ENCODE measurements at places on chromosomes 12 and 14.
A peak's percentile ranks its signal among the peaks of the same experiment; 100 is the strongest.

GRCh38 chr12:131242741-131243496, 289.2 kb downstream of the ADGRD1 start:
- DNase-seq: peak; percentile 65

DNA sequence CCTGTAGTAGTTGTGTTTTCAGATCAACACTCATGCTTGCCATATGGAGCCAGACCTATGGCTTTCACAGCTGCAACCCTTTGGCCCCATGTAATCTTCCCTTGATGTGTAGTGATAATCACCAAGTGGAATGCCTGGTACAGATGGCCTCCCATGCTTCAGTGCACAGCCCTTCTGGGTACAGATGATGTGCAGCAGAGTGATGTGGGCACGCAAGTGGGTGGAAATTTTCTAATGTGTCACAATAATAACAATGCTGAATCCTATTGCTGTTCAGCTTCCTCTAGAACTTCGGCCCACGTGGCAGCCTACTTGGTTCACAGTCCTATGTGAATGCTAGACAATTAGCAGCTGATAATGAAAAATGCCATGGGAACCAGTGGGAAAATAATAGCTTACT, 188.1 kb downstream of the SNAPC1 start:
- peak; percentile 40 for DNase-seq

GRCh38 chr12:25985316-25986175, 27.1 kb downstream of the RASSF8 start:
- DNase-seq: no peak

GRCh38 chr12:112839386-112839972, 47.9 kb downstream of the RPH3A start:
- no peak for DNase-seq

GRCh38 chr14:55754871-55755270, 174.9 kb downstream of the KTN1 start:
- no peak for DNase-seq

DNA sequence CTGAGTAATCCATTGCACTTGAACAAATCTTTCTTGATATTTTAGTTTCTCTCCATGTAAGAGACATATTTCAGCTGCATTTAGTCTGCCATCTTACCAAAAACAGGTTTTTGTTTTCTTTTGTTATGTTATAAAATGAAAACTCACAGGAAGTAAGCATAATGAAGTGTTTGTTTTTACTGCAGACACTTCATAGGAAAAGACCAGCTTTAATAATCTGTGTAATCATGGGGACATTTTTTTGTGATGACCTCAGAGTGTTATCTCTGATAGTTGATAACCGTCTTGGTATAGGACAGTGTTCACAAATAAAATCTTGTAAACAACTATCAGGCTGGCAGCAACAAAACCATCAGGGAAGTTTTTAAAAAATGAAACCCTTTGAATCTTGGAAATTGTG, 266.2 kb upstream of the OR4E1 start:
- no peak for DNase-seq

GRCh38 chr14:21840765-21841164, 167.1 kb upstream of the OR4E1 start:
- no peak for DNase-seq

DNA sequence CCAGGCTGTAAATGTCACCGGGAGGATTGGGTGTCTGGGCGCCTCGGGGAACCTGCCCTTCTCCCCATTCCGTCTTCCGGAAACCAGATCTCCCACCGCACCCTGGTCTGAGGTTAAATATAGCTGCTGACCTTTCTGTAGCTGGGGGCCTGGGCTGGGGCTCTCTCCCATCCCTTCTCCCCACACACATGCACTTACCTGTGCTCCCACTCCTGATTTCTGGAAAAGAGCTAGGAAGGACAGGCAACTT, 1.3 kb downstream of the GAPDH start:
- DNase-seq: no peak

- no peak for DNase-seq
Measured at GRCh38 chr12:75389061-75389460, 1.8 kb upstream of the GLIPR1L2 start.

GRCh38 chr12:107025671-107026070, 38.7 kb upstream of the MTERF2 start:
- no peak for DNase-seq

DNA sequence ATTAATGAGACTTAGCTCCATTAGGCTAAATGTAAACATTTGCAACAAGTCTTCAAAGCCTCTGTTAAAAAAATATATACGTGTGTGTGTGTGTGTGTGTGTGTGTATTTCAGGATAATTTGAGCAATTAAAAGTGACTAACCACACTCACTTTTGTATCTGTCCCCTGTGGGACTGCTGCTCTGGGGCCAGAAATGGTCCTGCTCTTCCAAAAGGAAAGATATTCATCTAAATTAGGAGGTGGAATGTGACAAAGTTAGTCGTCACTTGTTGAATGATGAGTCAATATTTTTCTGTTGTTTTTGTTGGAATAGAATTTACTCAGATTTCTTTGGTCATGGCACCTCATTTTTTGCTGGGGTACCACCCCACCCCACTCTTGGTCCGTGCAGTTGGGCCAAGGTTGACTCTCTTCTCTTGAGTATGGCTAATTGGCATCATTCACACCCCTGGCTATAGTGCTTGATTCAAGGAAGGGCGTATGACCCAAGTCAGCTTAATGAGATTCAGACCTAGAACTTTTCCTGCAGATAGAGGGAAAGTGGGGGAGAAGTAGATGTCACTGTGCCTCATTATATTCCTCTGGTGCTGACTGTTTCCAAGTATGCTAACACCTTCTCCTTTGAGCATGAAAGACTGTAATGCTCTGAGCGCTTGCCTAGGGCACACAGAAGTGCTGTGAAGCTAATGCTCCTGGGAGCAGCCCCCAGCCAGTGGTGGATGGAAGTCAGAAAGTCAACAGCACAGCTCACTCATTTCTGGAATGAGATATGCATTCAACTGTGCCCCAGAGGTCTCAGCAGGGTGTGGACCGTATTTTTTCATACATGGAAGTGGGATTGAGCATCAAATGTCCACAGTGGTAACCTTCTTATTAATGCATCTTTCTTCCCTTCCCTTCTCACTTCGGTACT, 577.0 kb upstream of the TBX3 start:
- no peak for DNase-seq

- no peak for DNase-seq
Measured at GRCh38 chr14:104201496-104201895, 63.1 kb downstream of the KIF26A start.

GRCh38 chr14:97594306-97594705, 797.1 kb downstream of the VRK1 start:
- DNase-seq: no peak

DNA sequence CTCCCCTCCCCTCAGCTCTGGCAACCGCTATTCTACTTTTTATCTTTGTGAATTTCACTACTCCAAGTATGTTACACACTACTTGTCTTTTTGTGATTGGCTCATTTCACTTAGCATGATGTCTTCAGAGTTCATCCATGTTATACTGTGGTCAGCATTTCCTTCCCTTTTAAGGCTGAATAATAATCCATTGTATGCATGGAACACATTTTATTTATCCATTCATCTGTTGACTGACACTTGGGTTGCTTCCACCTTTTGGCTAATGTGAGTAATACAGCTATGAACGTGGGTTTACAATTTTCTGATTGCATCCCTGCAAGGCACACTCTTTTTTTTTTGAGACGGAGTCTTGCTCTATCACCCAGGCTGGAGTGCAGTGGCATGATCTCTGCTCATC, 53.0 kb upstream of the FUT8 start:
- no peak for DNase-seq

GRCh38 chr12:121455766-121456420, 56.0 kb downstream of the RNF34 start:
- no peak for DNase-seq

DNA sequence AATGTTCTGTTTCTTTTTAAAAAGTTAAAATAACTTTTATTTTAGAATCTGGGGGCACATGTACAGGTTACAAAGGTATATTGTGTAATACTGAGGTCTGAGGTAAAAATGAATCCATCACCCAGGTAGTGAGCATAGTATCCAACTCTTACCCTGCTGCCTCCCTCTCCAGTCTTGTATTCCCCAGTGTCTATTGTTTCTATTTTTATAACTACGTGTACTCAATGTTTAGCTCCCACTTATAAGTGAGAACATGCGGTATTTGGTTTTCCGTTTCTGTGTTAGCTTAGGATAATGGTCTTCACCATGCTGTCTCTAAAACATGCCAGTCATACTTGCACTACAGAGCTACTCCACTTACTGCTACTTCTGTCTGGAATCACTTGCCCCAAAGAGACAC, 8.4 kb downstream of the FBXO33 start:
- DNase-seq: no peak

GRCh38 chr14:85437148-85437547, 92.8 kb upstream of the FLRT2 start:
- no peak for DNase-seq

DNA sequence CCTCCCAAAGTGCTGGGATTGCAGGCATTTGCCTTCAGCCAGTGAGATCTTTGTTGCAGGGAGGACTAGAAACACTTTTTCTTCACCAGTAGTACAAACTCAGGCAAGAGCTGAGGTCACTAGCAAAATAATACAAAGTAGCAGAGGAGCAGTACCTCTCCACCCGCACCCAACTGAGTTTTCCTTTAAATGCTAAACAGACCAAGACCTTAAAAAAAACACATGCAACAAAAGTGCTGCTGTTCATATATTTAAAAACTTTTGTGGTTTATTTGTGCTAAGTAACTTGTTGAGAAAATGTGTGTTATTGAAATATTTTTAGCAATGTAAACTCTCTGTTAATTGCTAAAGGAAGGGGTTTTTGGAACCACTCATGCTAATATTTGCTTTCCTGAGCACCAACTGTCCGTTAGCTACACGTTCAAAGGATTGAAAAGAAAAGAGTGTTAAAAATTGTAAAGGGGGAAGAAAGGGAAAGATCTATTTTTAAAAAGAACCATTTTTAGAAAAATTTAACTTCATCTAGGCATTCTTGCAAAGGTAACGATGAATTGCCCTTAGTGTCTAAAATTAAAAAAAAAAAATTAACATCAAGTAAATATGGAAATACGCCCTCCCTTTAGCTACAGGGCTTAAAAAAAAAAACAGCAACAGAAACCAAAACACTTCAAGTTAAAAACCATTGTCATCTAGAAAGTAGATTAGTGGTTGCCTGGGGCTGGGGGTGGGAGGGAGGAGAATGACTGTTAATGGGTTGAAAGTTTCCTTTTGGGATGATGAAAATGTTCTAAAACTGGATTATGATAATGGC, 114.0 kb upstream of the KRAS start:
- no peak for DNase-seq

DNA sequence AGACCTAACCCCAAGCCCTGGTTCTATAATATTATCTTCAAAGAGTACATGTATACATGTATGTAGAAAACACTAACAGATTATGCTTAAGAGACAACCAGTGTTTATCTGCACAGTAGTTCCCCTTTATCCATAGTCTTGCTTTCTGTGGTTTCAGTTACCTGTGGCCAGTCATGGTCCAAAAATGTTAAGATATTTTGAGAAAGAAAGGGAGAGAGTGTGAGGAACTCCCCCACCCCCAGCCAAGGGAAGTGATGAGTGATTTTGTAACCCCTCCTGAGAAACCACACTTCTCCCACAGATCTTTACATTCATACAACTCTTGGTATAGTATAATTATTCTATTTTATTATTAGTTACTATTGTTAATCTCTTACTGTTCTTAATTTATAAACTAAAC, 77.3 kb upstream of the CNTN1 start:
- no peak for DNase-seq

GRCh38 chr14:55572578-55572977, 7.4 kb upstream of the KTN1 start:
- no peak for DNase-seq

DNA sequence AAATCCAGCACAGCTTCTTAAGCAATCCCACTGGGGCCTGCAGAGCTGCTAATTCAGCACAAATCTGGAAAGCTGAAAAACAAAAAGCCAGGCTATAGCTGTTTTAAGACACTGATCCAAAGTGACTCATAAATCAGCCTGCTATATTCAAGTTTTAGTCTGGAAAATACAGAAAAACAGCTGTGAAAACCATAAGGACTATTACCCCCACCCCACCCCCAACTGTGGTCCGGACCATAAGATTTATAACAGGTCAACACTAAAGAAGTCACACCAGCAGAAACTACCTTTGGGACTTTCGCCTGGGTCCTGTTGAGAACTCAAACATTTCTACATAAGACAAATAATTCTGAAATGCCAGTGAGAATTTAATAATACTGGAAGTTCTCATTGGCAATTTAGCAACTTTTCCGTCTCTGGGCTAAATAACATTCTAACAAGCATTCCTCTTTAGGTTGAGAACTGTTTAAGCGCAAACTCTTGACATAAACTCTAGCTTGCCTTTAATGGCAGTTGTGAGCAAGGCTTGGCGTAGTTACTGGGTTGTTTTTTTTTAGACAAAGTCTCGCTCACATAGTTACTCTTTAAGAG, 3.3 kb downstream of the LRIG3 start:
- DNase-seq: no peak

DNA sequence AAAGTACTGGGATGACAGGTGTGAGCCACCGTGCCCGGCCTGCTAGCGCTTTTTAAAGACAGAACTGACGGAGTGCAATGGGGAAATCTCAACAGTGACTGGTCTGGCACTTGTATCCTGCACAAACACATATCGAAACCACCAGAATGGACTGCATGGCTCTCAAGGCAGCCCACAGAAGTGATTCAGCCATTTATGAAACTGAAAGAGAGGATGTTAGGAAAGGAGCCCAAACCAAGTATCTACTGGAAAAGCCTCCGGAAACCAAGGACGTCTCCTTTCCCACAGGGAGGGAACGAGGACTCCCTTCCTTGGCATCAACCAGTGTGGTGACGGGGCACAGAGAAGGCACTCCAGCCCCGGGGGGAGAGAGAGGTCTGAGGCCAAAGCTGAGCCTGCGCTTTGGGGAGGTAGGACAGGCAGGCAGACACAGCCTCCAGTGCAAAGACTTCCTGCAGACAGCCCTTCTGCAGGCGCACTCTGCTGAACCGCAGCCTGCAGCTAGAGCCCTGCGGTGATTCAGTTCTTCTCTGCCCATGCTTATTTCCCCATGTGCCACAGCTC, 16.5 kb downstream of the SLC15A4 start:
- DNase-seq: no peak

- DNase-seq: no peak
Measured at GRCh38 chr14:32047791-32048190, 29.3 kb upstream of the ARHGAP5 start.

GRCh38 chr12:28869197-28869596, 279.9 kb upstream of the FAR2 start:
- DNase-seq: no peak

GRCh38 chr12:106030210-106031071, 108.3 kb downstream of the NUAK1 start:
- DNase-seq: no peak

GRCh38 chr14:103628221-103628683, 759 bp upstream of the KLC1 start:
- peak; percentile 77 for DNase-seq

- no peak for DNase-seq
Measured at GRCh38 chr12:77682488-77682887, 148.2 kb upstream of the NAV3 start.

DNA sequence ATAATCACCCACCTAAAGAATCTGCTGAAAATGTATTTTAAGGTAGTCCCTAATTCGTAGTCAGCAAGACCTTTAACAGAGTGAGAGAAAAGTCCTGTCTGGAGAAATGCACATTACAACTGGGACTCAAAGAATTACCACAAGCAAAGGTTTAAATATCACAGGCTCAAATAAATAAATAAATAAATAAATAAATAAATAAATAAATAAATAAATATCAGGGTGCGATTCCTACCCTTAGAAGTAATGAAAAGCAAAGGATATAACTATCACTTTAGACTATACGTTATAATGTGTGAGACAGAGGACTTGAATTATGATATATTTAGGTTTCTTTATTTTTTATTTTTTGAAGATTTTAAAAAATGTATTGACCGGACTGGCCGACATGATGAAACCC, 522.5 kb upstream of the ATXN7L3B start:
- DNase-seq: no peak

Measured in glutamatergic neuron (in vitro differentiated cells).